Lower leg skin (tissue), 4 donors: ENCODE measurements at places on chromosomes 11 and 22.
A peak's percentile ranks its signal among the peaks of the same experiment; 100 is the strongest.

- peak; percentile 73 for DNase-seq
Measured at GRCh38 chr11:70031631-70032469, 46.3 kb upstream of the ANO1 start.

GRCh38 chr11:13174090-13174489 lies 103.5 kb upstream of the BMAL1 start:
- no peak for DNase-seq

GRCh38 chr11:11621573-11622339 lies at the start of gene GALNT18:
Gene GALNT18, minus strand, starts transcription at chr11:11622005.
- peak; percentile 96 for DNase-seq

DNA sequence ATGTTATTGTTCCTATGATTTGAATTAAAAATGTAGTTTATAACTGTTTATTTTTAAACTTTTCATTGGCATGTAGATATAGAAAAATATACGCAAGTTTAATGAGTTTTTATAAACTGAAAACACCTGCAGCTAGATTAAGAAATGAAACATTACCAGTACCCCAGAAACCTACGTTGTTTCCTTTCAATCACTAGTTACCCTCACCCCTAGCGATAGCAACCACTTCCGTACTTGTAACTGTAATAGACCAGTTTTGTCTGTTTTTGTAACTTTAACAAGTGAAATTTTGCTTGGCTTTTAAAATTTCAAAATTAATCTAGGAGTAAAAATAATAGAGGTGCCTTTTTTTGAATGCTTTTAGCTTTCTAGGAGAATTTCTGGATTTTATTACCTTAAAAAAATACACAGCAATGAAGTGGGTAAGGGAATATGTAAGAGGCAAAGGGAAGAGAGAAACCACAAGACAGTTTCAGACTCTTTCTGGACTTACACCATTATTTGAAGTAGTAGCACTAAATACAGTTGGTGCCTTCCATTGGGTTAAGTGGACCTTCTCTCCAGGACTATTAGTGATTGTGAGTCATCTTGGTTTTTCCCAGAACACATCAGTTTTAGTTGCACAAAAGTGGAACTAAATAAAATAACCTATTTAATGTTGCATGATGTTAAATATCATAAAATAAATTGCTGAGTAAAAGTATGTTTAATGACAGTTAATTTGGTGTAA lies 18.7 kb upstream of the NAT10 start:
- no peak for DNase-seq

DNA sequence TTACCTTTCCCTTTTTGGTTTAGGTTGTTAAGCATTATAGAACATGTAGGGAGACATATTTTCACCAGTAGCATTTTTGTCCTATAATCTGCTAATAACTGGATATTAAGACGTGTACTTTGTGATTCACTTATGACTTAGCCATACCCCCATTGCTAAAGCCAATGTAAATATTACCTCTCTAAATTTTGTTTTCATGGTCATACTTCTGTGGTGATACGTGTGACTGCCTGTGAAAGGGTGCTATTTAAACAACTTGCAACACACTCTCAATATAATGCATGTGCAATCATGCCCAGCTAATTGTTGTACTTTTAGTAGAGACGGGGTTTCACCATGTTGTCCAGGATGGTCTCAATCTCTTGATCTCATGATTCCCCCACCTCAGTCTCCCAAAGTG lies 36.2 kb upstream of the PAK1 start:
- no peak for DNase-seq

DNA sequence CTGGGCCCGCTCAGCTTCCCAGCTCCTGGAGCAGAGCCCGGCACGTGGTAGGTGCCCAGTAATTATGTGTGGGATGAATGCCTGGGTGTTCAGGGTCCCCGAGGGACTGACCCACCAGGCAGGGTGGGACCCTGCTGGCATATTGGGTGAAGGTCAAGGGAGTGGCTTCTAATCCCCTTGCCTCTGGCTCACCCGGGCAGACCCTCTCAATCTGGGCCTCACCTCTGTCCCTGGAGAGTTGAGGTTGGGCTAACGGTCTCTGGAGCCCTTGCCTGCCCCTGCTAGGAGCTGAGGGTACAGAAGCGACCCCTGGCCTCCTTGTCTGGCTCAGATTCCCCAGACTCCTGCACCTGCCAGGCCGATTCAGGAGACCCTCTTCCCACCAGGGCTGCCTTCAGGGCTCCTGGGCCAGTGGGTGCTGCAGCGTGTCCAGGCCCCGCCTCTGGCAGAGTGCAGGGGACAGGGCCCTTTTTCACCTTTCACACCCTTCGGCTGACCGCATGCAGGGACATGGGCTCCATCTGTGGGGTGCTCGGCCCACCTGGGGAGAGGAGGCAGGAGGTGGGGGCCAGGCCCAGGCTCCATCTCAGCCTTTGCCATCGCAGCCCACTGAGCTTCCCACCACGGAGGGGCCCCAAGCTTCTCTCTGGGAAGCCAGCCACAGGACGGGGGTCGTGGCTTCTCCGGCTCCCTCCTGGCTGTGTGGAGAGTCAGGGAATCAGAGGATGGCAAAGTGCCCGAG lies 3.8 kb upstream of the CTSD start:
- no peak for DNase-seq

- no peak for DNase-seq
Measured at GRCh38 chr11:115990004-115990447, 485.8 kb upstream of the CADM1 start.

DNA sequence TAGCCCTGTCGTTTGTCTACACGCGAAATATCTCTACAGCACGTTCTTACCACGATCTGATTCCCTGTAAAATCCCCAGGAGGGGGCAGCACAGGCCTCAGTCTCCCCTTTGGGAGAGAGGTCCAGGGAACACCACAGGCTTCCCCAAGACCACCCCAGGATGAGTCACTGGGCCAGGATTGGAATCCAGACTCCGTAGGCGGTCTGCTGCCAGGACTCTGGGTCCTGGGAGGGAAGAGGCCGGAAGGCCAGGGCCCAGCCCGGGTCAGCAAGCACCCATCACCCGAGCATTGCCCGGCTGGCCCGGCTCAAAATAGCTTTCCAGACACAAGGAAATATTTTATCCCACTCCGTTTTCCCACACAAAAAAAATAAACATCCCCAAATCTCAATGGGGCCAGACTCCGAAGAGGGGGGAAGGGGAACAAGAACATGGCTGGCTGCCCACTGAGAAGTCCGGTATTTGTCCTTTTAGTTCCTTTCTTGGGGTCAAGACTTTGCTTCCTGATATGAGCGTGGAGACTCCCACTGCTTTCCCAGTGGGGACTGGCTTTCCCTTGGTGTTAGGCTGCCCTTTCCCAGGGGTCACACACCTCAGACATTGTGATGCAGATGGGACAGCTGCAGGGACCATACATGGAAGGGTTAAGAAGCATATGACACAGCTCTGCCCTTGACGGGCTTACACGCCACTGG lies 91.3 kb downstream of the LRRC32 start:
- no peak for DNase-seq

- no peak for DNase-seq
Measured at GRCh38 chr22:16562711-16563554, 29.7 kb downstream of the CCT8L2 start.

DNA sequence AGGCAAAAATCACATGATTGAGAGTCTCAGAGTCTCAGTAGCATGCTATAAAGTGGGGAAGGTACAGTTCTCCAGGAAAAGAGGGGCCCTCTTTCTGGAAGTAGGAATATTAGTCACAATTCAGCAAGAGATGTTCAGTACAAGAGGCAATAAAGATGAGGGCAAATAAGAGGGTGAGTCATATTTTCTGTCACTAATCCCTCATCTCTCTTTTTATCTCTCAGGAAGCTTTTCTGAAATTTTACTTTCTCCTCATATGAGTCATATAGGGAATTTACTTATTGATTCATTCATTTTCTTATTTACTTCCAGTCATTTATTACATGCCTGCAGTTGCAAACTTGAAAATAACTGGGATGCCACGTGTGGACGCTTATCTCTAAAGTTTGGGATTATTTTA lies 3.4 kb upstream of the NXPE1 start:
- no peak for DNase-seq

- no peak for DNase-seq
Measured at GRCh38 chr11:123413636-123414035, 16.4 kb upstream of the GRAMD1B start.

DNA sequence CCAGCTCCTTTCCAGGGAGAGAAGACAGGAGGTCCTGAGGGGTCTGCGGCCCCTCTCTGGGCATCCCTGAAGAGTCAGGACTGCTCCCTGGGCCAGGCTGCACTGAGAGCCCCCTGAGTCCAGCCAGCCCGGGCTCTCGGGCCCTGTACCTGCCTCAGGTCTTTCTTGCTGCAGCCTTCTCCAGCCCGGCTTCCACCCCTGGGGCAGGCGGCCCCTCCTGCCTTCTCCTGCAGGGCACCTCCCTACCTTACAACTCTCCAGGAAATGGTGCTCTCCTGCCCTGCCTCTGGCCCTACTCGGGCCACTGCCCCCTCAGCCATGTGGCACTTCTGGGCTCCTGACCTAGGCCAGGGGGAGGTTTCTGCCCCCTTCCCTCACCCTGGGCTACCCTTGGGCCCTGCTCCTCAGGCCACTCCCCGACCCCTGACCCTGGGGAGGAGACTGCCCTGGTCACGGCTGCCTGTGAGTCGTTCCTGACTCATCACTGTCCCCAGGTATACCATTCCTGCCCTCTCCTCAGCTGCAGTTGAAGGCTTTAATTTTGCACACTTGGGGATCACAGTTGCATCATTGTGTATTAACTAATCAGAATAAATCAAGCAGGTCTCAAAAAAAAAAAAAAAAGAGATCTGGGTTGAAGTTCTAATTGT lies 251.1 kb downstream of the NXPE2 start:
- no peak for DNase-seq

DNA sequence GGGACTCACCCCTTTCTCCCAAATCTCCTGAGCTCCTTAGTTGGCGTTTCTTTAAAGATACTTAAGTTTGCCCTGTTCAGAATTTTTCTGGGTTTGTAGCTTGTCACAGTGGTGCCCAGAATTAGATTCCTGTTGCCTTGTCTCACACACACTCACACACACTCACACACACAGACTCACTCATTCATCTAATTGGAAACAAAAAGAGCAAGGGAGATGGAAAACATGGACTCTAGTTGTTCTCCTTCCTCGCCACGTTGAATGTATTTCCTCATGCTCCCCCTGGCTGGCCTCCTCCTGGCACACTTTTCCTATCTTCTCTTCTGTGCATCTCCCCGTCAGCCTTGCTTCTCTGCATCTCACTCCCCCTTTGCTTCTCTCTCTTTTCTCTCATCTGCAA lies 752.3 kb downstream of the NTM start:
- DNase-seq = no peak

- DNase-seq = no peak
Measured at GRCh38 chr11:120170741-120171261, 32.9 kb upstream of the TRIM29 start.

DNA sequence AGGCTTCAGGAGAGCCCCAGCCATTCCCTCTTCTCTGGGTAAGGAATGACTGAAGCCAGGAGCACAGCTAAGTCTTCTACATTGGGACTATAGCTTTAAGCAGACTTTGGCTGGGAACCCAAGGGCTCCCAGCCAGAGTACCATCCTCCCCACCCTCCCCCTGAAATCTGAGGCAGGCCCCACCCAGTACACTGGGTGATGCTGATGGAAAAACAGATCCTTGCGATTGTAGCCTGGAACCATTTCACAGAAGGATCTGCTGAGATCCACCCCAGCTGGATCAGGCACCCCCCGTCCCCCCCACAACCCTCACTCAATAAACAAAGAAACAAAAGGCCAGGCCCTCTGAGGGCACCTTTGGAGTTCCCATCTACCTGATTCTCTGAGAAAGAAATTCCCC lies 39.8 kb downstream of the IL18BP start:
- peak; percentile 93 for DNase-seq

DNA sequence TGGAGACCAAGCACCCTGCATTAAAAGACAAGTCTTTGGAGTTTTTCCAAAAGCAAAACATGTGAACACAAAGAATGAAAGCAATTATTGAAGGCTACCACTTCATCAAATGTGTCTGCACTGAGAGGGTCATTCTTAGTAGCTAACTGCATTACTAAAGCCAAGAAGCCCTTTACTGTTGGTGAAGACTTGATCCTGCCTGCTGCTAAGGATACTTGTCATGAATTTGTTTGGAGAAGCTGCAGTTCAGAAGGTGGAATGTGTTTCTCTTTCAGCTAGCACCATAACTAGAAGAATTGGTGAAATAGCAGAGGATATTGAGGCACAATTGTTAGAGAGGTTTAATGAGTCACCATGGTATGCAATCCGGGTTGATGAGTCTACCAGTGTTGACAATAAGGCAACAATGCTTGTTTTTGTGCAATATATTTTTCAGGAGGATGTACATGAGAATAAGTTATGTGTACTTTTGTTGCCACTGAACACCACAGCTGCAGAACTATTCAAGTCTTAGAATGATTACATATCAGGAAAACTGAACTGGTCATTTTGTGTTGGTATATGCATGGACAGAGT lies 457.3 kb upstream of the ISX start:
- no peak for DNase-seq

GRCh38 chr22:42939941-42940653 lies 74.9 kb downstream of the PACSIN2 start:
- DNase-seq = no peak

DNA sequence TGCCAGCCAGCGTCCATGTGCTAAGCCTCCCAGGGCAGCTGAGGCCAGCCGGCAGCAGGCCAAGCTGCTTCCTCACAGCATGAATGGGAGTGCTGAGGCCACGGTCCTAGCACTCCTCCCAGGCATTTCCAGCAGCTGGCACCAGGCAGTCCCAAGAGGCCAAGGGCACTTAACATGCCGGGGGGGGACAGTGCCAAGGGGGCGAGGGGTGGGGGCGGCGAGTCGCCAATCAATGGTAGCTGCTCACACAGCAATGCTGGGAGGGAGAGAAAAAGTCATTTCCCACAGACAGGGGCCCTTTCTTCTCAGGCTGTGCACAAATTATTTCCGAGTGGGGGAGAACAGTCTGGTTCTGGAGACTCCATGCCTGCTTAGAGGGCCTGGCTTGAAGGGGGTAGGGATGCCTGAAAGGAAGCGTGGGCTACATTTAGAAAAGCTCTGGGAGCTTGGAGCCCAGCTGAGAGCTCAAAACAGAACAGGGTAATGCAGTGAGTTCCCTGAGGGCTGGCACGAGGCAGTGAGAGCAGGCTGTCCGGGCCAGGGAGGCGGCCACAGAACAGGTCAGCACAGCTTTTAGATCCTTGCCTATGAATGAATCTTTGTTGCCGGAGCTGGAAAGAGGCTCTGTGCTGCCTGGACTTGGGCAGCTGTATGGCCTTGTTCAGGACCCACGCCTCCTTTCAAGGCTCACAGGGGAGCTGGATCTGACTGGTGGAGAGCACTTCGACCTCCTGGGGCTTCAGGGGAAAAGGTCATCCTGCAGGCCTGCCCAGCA lies 14.4 kb upstream of the TBC1D10A start:
- DNase-seq = no peak
